CD4-positive, alpha-beta T cell treated with Interleukin-12 subunit alpha and Interleukin-12 subunit beta, for 1 hour (primary cell): ENCODE measurements at places on chromosomes 5 and 9.
A peak's percentile ranks its signal among the peaks of the same experiment; 100 is the strongest.

DNA sequence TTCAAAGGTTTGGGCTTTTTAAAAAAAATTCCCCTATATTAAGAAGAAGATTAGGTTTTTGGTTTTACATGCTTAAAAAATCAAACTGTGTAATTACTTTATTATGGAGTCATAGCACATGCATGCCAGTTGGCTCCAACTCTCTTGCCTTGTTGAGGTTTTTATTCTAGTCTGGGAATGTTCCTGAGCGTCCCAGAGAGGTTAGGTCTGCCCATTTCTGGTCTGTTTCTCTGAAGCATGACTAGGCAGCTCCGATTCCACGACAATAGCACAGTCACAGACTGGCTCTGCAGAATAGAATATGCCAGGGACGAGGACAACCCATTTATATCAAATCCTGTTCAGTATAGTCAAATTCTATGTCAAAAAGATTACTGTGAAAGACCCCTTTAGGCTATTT lies 217.0 kb downstream of the PCSK5 start:
- DNase-seq = no peak

- DNase-seq = no peak
These were observed 4.0 kb downstream of the CAMSAP1 start for GRCh38 chr9:135903358-135903656.

GRCh38 chr5:113524927-113525326 lies 11.4 kb downstream of the YTHDC2 start:
- peak; percentile 21 for DNase-seq

- DNase-seq = no peak
These were observed 66.8 kb downstream of the INSYN2B start for GRCh38 chr5:169913479-169913878.

DNA sequence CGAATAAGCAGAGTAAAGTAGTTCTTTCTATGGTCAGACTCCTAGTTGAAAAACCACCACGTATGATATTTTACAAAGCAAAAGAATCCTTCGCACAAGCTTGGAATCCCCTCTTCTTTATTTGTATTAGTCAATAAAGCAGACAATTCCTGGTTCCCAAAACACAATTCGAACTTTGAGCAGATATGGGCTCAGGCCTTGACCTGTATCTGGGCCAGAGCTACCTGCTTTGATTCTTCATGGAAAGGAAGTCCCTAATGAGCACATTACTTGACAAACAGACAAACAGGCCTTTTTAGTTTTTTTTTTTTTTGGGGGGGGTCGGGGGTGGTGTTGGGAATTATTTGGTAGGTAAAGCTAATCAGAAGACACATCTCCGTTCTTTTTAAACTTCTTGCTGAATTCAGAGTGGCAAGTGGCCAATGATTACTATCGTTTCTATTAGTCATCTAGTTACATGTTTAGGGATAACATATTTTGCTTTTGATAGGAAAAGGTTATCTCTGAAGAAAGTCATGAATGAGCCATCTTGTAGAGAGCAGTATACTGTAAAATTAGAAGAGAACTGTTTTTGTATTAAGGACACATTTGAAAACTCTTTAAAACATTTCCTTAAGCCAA lies 116.6 kb upstream of the HMHB1 start:
- no peak for DNase-seq

- DNase-seq = no peak
These were observed 9.0 kb upstream of the CATSPER3 start for GRCh38 chr5:134958755-134959154.

GRCh38 chr5:99441235-99441634 lies 512.4 kb upstream of the CHD1 start:
- DNase-seq = no peak

GRCh38 chr9:11618241-11618805 lies 1005.5 kb upstream of the PTPRD start:
- no peak for DNase-seq

GRCh38 chr9:98998441-98999151 lies 54.9 kb downstream of the COL15A1 start:
- peak; percentile 58 for DNase-seq

GRCh38 chr5:150179019-150179620 lies 10.7 kb upstream of the SLC6A7 start:
- no peak for DNase-seq

DNA sequence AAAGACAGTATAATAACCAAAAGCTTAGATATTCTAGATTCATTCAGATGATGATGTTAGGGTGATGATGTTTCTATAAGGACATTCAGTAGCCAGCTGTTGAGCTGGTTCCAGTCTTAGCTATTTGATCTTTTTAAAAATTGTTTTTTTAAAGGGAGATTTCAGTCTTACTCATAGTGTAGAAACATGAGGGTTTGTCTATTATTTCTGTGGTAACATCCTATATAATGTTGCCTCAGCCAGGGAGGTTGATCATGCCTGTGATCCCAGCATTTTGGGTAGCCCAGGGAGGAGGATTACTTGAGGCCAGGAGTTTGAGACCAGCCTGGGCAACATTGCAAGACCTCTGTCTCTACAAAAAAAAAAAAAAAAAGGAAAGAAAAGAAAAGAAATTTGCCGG lies 167.8 kb downstream of the DOCK2 start:
- no peak for DNase-seq

DNA sequence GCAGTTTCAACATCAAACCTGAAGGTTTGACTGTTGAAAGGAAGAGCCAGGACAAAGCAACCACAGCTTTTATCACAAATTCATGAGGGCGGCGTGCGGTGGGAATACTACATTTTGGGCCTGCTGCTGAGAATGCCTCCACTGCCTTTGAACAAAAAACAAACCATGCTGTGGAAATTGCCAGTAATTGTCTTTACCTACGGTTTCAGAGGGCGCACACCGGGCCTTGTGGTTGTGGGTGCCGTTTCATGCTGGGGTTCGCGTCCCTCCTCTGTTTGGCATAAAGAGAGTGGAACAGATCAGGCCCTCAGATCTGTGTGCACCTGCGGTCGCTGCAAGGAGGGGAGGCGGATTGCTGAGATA lies 27.6 kb upstream of the TCF7 start:
- peak; percentile 79 for DNase-seq

- peak; percentile 47 for DNase-seq
These were observed 17.3 kb upstream of the TNIP1 start for GRCh38 chr5:151097820-151098767.

DNA sequence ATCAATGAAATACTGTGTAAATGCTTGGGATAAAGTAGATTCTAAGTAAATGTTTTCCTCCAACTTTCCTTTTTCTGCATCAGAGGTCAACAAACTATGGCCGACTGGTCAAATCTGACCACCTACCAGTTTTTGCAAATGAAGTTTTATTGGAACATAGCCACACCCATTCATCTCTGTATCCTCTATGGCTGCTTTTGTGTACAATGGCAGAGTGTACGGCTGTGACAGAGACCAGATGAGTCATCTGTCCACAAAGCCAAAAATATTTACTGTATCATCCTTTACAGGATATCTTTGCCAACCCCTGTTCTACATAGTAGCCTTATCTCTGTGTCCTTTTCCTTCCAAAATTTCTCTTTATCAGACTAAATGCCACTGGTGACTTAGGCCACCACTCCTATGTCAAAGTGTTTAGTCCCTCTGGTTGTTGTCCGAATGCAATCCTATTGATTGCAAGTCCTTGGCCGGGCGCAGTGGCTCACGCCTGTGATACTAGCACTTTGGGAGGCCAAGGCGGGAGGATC lies 218.4 kb upstream of the KLF4 start:
- DNase-seq = no peak

DNA sequence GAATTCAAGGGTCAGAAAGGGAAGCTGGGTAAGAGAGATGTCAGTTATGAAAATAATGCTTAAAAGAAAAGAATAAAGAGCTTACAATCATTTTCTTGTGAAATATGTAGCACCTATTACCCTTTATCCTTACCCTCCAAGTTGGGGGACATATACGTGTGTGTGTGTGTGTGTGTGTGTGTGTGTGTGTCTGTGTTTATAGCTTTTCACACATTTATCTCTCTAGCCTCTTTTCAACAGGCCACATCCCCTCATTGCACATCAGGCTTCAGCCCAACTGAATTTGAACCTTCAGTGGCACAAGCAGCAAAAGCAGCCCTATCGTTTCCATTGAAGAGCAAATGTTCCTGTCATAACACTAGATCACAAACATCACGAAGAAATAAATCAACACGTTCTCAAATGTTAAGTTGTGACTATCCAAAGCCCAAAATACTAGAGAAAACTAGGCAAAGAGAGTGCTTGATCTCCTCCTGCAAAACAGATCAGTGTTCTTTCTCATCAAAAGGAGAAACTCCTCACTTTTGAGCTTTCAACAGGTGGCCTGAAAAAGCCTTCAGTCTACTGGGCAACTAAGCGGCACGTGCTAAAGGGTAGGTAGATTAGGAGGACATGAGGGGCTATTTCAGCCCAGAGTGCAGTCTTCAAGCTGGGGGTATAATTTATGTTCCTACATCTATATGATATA lies 416.4 kb downstream of the EFNA5 start:
- DNase-seq = peak; percentile 10

GRCh38 chr5:128681096-128681495 lies 143.1 kb upstream of the FBN2 start:
- DNase-seq = no peak

GRCh38 chr9:81472701-81473100 lies 216.6 kb downstream of the TLE1 start:
- no peak for DNase-seq

GRCh38 chr5:179780362-179780761 lies 13.4 kb upstream of the LTC4S start:
- no peak for DNase-seq

DNA sequence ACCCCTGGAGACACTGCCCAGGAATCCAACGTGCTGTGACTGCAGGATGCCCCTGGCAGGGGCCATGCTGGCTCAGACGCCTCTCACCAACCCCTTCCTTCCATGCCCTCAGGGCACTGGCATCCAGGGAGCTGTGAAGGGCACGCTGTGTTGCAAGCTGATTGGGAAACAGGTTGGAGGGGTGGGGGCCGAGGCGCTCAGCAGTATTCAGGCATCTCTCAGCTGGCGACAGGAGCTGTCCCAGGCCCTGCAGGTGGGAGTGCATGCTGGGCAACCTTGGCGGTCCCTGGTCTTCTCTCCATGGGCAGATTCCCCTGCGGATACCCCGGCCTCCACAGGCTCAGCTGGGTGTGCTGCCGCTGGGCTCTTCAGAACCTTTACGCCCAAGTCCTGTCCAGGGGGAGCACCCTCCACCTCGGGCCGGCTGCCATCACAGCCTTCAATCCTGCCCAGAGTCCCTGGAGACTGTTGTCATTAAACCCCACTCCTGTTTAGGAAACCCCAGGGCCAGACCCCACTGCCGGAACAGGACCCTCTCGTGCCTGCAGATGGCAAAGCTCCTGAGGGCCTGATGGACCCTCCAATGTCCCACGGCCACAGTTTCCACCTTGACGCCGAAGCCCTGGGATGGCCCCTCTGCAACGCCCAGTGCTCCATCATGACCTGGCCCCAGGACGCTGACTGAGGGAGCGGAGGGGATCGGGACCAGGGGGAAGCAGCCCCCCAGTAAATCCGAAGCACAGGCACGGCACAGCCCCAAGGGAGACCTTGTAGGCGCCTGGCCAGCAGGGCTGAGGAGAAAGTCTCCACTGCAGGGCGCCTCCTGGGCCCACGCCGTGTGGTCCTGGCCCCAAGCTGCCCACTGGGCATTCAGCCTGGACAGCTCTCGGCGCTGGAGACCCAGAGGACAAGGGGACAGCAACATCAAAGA lies 9.3 kb downstream of the TPPP start:
- DNase-seq = no peak

- DNase-seq = no peak
These were observed 650.3 kb downstream of the CCDC171 start for GRCh38 chr9:16202914-16203728.

GRCh38 chr9:130266236-130267098 lies 907 bp downstream of the HMCN2 start:
- DNase-seq = no peak

GRCh38 chr9:92058723-92059444 lies 56.3 kb downstream of the SPTLC1 start:
- DNase-seq = no peak

GRCh38 chr9:133930682-133931485 lies 61.2 kb downstream of the VAV2 start:
- DNase-seq = no peak

- no peak for DNase-seq
These were observed 29.3 kb upstream of the HSPB3 start for GRCh38 chr5:54426209-54426608.

DNA sequence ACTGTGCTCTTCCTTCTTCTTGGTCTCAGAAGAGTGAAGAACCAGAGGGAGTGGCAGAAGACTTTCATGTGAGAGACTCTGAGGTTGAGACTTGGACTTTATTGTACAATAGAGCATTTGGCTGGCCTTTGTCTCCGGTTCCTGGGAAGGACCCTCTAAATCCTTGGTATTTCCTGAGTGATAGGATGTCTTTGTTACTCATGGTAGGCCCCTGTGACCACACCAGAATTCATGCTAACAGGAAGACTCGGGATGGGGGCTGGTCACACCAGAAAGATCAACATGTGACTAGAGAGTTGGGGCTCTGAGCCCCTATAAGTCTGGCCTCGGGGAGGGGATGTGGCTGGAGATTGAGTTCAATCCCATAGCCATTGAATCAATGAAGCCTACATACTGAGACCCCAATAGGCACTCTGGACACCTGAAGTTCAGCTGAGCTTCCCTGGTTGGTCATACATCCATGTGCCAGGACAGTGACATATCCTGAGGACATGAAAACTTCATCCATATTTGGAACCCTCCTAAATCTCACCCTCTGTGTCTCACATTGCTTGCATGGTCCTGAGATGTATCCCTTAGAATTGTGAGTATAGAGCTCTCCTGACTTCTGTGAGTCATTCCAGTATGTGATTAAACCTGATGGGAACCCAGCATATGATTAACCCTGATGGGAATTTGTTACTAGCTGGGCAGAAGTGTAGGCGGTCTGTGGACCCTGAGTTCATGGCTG lies 201.7 kb downstream of the GADD45G start:
- no peak for DNase-seq

GRCh38 chr5:72458407-72458806 lies 48.8 kb downstream of the ZNF366 start:
- no peak for DNase-seq

DNA sequence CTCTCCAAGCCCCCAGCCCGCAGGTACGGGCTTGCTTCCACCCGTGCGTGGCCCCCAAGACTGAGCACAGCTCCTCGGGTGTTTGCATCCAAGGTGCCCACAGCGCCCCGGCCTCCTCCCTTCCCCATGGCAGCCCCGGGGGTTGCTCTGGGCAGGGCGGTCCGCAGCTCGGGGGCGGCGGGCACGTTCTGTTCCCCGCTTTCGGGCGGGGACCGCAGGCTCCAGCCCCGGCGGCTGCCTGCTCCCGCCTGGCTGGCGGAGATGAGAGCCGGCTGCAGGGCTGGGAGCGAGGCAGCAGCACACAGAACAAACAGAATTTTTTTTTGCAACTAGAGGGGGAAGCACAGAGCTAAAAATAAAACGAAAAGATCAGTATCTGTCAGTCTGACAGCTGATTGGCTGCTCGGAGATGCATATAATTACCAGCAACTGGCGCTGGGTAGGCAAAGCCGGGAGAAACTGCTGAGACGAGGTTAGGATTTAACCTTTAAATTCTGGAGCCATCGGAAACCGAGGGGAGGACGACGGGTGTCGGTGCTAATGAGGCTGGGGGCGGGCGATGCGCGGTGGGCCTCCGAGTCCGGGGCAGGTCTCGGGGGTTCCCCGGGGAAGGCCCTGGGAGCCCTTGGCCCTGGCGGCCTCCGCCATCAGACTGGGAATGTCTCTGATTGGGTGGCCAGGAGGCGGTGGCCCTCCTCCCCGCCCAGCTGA lies 142.7 kb upstream of the IER5L start:
- peak; percentile 76 for DNase-seq
